NCI-H1048 (cell line): ENCODE measurements at places on chromosomes 4 and X.

DNA sequence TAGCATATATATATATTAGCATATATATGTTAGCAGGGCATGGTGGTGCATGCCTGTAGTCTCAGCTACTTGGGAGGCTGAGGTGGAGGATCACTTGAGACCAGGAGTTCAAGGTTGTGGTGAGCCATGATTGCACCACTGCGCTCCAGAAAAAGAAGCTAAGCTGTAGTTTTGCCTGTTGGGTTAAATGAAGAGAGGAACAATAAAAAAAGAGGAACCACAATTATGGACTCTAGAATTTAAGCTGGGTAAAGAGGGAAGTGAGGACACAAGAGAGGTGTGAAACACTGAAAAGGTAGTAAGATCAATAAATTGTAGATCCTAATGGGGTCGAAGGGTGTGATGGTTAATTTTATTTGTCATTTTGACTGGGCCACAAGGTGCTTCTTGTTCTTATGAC, 40.5 kb upstream of the HSD17B10 start:
- DNase-seq: no peak

GRCh38 chrX:86002076-86002896, 45.1 kb downstream of the CHM start:
- DNase-seq: no peak

GRCh38 chr4:10205223-10205622, 88.6 kb upstream of the WDR1 start:
- no peak for DNase-seq

DNA sequence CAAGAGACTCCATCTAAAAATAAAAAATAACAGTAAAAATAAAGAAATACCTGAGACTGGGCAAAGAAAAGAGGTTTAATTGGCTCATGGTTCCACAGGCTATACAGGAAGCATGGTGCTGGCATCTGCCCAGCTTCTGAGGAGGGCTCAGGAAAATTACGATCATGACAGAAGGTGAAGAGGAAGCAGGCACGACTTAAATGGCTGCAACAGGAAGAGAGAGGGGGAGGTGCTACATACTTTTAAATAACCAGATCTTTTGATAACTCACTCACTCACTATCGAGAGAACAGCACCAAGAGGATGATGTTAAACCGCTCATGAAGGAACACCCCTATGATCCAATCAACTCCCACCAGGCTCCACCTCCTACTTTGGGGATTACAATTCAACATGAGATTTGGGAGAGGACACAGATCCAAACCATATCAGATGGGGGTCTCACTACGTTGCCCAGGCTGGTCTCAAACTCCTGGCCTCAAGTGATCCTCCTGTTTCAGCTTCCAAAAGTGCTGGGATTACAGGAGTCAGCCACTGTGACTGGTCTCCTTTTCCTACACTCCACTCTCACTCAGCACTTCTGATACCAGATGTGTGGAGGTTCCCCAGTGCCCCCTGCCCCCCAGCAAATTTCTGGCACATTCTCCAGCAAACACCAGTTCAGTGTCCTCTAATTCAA, 11.9 kb upstream of the ZNF157 start:
- DNase-seq: no peak

DNA sequence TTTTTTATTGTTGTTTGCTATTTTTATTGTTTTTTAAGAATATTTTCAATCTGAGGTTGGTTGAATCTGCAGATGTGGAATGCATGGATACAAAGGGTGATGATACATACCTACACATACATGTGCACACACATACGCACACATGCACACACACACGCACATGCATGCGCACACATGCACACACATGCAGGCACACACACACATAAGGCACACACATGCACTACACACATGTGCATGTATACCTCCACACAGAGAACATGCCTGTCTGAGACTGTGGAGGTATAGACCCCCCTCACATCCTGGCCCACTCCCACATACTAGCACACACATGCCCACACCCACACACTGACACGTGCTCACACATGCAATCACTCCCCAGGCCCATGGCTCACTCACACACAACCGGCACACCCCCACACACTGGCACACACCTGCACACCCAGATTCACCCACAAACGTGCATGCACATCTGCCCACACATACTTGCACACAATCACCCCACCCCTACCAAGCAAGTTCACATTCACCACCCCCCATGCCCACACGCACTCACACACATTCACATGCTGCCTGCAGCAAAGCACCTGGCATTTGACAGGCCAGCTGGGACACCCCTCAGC, 97.6 kb upstream of the AFAP1 start:
- DNase-seq: no peak

GRCh38 chr4:65407483-65407882, 262.8 kb downstream of the EPHA5 start:
- no peak for DNase-seq

DNA sequence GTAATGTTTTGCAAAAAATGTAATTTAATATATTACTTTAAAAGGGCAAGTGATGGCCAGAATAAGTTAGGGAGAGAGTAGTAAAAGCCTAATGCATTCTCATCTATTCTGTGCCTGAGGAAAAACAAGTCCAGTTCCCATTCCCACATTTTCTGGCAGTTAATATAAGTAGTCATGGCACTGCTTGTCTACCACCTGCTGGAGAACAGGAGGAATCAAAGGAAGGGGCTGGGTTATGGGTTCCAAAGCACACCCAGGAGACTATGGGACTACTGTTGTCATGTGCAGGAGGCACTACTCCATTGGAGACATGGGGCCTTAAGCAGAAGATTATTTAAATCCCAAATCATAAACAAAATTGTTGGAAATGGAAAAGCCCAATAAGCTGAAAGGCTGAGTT, 2618.6 kb downstream of the ARAP2 start:
- DNase-seq: no peak

DNA sequence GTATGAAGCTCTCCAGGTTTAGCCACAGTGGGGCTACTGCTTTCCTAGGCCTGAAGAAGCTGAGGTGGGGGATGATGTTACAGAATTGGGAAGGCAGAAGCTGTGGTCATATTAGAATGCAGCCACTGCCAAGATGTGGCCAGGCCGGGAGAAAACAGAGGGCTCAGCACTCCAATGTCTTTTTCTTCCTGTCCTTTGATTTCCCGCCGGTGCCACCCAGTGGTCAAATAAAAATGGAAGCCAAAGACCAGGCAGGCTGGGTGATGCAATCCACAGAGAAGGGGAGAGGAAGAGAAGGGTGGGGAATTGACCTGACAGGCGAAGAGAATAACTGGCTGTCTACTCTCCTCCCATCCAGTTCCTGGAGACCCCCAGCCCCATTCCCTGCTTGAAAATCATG, 94.9 kb upstream of the SHISA3 start:
- no peak for DNase-seq

DNA sequence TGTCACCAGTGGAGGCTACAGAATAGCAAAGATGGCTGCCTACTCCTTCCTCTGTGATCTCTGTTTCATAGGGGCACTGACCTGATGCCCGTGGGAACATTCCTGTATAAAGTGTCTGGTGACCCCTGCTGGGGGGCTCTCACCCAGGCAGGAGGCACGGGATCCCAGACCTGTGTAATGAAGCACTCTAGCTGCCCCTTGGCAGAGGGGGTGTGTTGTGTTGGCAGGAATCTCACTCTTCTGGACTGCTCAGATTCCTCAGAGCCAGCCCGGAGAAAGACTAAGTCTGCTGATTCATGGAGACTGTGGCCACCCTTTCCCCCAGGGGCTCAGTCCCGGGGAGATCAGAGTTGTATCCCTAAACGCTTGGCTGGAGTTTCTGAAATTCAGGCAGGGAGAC, 648.3 kb downstream of the SPRY1 start:
- no peak for DNase-seq

DNA sequence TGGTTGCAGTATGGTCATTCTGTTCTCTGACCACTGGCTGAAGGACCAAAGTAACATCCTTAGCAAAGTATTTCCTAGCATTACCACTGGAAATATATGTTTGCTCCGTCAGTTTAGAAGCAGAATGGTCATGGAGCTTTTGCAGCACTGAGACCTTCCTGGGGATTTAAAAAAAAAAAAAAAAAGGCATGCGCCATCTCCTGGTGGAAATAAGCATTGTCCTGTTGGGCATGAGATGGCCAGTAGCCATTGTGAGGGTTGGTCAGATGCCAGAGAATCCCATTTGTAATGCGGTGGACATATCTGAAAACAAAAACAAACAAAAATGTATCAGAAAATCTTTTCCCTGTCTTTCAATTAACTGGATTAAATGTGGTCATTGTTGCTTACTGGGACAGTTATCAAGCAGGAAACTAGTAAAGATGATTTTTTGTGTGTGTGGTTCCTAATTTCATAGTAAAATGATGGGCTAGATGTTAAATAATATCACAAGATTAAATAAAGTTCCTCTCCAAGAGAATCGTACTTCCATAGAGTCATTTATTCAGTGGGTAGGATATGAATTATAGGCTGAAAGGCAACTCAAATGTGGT, 139.6 kb downstream of the SOWAHB start:
- DNase-seq: no peak

GRCh38 chrX:120457766-120458180, 11.3 kb downstream of the LAMP2 start:
- no peak for DNase-seq

DNA sequence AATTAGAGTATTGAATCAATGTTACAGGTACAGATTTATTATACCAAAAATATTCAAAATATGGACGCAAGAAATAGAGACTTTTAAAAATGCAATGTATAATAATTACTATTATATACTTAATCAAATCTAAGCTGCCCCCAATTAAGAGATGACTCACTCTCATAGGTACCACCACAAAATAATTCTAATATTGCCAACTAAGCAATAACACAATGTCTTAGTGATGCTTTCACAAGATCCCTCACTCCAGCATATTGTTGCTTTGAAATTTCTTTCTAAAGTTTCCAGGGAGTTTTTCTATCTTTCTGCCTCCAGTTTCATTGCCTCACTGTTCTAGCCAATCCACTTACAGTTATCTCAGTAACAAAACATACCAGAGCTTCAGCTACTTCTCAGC, 270.0 kb upstream of the PABPC4L start:
- DNase-seq: no peak

GRCh38 chr4:134624365-134624764, 422.8 kb upstream of the PABPC4L start:
- no peak for DNase-seq

GRCh38 chrX:37922928-37923327, 75.6 kb upstream of the DYNLT3 start:
- no peak for DNase-seq

DNA sequence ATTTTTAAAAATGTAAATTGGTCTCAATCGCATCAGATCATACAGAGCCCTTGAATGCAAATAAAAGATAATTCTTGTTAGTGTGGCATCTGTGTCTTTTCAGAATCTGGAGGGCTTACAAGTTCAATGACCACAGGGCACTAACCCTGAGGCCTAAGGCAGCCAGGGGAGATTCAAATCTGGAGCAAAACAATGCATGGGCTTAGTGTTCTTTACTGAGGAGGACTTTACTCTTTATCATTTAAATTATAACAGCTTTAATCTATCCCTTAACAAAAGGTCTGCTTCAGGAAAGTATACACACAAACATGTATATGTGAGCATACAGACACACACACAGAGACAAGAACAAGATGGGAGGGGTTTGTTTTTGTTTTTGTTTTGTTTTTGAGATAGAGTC, 51.0 kb upstream of the NSUN7 start:
- DNase-seq: no peak

- no peak for DNase-seq
These were observed 271.8 kb upstream of the TENM3 start for GRCh38 chr4:181971411-181971810.

DNA sequence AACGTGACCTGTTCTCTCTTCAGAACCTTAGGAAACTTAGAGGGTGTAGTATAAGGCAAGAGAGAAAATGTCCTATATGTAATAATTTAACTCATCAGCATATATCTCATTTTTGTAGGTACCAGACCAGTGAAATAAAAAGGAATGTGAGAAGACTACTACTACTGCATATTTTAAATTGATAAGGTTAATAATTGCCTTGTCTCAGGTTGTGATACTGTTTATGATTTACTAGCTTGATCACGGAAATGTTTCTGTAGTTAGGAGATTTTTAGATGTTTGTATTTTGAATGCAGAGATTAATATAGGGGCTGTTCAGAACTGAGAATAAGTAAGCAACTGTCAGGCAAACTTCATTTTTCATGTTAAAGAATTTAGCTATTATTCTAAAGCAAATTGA, 1563.4 kb downstream of the C4orf33 start:
- no peak for DNase-seq

GRCh38 chr4:120704538-120704937, 218.0 kb downstream of the PRDM5 start:
- no peak for DNase-seq

GRCh38 chrX:10030570-10030969, 63.4 kb downstream of the CLDN34 start:
- DNase-seq: no peak

GRCh38 chr4:109355835-109356234, 53.4 kb upstream of the COL25A1 start:
- DNase-seq: no peak

DNA sequence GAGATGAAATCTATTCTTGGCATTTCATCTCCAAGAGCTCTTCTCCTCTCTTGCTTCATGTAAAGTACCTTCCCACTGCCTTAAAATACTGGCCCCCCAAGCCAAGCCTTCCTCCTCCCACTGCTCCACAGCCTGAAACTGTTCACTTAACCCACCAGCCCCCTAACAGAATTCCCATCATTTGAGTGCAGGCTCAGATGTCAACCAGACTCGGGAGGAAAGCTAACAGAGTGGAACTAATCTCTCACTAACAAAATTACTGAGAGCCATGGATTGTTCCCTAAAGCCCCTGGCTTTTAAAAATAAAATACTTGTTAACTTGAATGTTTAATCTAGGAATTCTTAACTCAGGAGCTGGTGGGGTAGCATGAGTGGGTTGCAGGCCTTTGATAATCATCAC, 7.1 kb upstream of the DCUN1D4 start:
- DNase-seq: no peak

GRCh38 chr4:78706302-78706701, 69.8 kb upstream of the BMP2K start:
- no peak for DNase-seq

- DNase-seq: no peak
These were observed 109.6 kb upstream of the NDP start for GRCh38 chrX:44082829-44083228.

DNA sequence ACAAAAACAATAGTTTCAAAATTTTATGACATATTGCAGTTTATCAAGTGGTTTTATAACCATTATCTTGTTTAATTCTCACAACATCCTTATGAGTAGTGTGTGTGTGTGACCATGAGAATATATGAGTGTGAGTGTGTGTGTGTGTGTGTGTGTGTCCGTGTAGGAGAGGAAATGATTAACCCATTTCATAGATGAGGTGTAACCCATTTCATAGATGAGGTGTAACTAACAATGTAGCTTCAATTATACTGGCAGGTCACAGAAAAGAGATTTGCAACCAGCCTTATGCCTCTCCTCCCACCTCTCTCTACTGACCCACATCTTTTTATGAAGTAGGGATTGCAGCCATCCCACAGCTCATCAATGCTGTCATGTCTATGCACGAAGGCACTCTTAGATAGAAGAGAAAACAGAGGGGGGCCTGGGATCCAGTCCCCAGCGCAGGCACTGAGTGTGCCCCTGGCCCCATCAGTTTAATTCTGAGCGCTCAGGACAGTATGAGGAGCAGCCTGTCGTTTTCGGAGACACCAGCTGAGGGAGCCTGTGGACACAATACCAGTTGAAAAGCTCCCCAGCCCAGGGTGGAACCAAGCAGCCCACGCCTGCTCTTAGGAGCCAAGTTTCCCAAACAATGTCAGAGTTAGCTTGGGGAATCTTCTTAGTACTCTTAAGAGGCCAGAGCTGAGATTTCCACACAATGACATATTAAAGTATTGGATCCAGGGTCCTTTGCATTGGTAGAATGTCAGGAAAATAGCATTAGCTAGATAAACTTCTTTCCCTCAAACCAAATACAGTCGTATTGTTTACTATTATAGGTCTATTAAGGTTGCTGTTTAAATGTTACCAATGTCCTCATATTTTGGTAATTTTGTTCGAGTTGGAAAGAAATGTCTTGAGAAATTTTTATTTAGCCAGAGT, 88.6 kb downstream of the PALLD start:
- DNase-seq: no peak
